ENCODE measurements at places on chromosomes 6 and 20.
A peak's percentile ranks its signal among the peaks of the same experiment; 100 is the strongest.

- no peak for DNase-seq
These were observed 17.1 kb upstream of the ERVFRD-1 start for GRCh38 chr6:11128608-11129007.

GRCh38 chr6:52511163-52511562, 65.7 kb downstream of the TRAM2 start:
- no peak for DNase-seq

DNA sequence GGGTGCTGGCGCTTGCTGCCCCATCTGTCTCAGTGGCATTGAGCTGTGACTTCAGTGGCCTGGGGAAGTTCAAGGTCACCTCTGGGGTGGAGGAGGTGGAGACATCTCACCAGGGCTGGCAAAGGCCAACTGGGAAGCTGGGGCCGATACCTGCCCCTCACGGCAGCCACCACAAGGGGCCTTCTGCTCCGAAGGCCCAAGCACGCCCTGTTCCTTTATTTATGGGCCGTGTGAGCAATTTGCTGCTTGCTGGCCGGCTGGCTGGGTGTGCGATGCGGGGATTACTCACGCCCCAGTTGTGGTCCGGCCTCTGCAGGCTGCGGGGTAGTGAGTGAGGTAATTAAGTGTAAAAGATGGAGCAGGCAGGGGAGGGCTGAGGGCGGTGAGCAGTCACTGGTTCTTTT, 13.2 kb upstream of the SCRT2 start:
- no peak for DNase-seq

- no peak for DNase-seq
These were observed 176.2 kb upstream of the AHI1 start for GRCh38 chr6:135673501-135674309.

GRCh38 chr20:34052414-34052813, 58.7 kb downstream of the RALY start:
- no peak for DNase-seq

- no peak for DNase-seq
These were observed 154.6 kb downstream of the RFPL4B start for GRCh38 chr6:112501705-112502104.

DNA sequence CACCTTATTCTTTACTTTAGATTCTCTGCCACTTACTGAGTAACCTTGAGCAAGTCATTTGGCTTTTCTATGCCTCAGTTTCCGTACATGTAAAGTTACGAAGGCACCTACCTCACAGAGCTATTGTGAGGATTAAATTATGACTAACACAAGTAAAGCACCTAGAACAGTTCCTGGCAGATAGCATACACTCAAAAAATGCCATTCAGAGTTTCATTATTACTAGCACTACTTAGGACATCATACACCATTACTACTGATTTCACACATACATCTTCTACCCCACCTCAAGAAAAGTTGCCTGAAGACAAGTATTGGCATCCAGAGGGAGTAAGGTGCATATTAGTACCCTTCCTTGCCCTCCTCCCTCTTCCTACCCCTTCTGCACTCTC, 107.8 kb downstream of the OGFRL1 start:
- no peak for DNase-seq

DNA sequence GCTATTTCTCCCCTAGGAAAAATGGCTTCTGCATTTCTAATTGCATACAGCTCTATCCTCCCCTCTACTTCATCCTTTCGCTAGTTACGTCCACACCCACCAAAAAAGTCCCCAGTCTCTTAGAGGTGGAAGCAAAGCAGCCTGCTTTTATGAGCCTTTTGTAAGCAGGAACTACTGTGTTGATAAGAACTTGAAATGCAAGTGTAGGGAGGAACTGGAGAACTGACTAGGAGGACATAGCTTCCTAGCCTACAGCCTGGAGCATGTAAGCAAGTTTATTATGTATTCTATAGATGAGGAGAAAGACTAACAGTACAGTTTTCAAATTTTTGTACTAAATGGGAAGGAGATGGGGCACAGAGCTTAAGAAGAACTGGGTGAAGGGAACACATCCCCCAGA, 10.3 kb downstream of the ARHGAP18 start:
- no peak for DNase-seq

GRCh38 chr6:128186729-128187128, 285.9 kb upstream of the THEMIS start:
- no peak for DNase-seq

DNA sequence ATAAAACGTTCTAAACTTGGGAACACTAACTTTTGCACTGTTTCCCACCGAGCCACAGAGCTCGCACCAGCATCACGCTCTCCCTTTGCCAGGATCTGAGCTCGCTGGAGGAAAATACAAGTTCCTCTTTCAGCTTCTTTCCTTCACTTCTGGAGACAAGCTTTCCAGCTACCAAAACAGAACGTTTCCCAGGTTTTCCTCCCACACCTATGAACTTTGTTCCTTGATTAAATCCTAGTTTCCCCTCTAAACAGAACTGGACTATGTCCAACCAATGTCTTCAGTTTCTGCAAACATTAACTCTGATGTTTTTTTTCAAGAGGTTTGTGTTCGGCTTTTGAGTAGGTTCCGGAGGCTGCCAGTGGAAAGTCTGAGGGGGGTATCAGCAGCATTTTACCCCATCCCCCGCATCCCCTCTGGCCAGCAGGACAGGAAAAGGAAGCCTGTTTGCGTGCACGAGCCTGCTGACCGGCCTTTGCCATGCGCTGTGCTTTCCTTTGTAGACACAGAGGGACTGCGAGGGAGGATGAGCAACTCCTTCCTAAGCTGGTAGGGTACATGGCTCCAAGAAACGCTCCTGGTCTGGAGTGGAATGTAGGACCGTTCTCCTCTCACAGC, 135.5 kb downstream of the LY86 start:
- DNase-seq = no peak

DNA sequence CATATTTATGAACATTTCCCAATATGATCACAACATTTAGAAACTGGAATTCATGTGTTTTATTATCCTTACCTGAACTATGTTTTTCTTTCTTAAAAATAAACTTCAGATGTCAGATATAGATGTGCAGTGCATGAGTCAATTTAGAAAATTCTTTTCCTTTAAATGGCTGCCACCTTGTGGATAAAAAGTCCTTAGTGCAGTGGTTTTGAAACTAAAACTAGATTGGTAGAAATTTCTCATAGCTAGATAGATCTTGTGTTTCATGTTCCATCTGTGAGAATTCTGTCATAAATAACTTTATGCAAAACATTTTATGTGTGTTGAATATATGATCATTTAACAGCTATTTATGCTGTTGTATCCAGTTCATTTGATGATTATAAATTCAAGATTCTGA, 134.9 kb downstream of the KLHL32 start:
- DNase-seq = no peak

DNA sequence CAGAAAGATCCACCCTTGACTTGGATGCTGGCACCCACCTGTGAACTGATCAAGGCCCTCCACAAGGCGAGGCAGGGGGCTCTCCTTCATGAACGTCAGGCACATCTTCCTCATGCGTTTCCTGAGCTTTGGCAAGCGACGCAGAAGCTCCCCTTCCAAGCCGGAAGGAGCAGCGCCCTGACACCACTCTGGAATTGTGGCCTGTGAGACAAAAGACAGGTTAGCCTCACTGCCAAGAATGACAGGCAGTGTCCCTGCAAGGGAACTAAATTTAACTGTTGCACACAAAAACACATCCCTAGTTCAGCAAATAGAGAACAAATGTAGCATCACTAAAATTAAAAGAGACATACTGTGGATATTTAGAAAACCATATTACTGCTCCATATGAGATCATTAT, 42.0 kb upstream of the LYRM2 start:
- DNase-seq = no peak

GRCh38 chr20:45293041-45294002, 13.3 kb upstream of the RBPJL start:
- DNase-seq = peak; percentile 91

- DNase-seq = no peak
These were observed 18.5 kb upstream of the TUBB2A start for GRCh38 chr6:3175715-3176402.

DNA sequence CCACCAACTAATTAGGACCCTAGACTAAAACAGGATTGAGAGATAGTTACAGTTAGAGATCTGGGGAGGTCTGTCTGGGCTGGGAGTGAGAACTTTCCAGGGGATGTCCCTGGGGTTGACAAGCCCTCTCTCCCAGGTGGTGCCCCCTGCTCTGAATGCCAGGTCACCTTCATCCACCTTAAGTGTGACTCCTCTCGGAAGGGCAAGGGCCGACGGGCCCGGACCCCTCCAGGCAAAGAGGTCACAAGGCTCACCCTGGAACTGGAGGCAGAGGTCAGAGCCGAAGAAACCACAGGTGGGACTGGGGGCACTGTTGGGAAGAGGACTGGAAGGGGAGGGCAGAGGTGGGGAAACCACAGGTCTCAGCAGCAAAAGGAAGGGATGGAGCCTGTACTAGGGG, 17.0 kb upstream of the ZNF76 start:
- DNase-seq = no peak

- DNase-seq = no peak
These were observed 3.0 kb upstream of the SRXN1 start for GRCh38 chr20:655726-656624.

DNA sequence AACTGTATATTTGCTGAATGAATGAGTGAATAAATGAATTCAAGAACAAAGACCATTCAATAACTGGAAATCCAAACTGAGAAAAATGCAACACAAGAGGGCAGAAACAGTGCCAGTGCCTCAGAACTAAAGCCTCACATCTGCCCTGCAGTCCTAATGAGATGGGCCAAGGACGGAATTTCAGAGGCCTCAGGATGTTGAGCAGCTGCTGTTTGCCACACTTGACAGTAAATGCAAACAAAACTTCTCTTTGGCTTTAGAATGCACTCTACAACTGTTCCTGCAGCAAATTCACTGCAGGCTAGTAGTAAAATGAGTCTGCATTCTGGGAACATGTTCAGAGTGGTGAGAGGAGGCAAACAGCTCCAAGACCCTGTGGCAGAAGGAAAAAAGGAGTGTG, 177.6 kb upstream of the LRFN2 start:
- DNase-seq = no peak

DNA sequence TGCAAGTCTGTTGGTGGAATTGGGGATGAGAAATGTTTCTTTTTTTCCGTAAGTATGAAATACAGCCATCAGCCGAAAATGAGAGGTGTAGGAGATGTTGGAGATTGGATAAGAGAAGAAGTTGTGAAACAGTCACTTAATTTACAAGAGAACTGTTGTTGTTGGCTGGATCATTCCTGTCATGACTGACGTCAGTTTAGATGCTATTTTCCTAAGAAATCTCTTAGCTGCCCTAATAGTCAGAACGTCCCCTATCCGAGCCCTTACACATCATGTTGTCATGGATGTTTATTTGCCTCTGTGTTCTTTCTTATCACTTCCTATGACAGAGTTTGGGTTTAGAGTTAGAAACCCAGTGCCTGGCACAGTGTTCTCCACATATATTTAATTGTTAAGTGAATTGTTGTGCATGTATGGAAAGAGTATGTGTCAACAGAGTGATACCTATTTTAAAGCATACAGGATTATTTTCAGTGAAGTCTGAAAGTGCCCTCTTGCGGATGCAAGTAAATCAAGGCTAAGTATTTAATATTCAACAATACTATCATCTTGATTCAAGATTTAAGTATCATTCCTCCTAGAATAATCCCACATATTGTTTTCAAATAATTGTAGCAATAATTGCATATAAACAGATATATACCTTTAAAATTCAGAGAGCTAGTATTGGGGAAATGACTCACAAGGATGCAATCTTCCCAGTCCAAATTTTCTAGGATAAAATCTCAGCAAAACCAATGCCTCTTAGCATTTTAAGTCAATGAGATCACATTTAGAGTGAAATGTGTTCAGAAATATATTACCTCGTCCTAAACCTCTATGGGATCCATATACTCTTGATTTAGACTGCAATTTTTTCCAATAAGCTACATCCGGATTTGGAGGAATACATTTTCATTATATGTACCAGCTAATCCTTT, 309.9 kb upstream of the NOX3 start:
- DNase-seq = no peak

DNA sequence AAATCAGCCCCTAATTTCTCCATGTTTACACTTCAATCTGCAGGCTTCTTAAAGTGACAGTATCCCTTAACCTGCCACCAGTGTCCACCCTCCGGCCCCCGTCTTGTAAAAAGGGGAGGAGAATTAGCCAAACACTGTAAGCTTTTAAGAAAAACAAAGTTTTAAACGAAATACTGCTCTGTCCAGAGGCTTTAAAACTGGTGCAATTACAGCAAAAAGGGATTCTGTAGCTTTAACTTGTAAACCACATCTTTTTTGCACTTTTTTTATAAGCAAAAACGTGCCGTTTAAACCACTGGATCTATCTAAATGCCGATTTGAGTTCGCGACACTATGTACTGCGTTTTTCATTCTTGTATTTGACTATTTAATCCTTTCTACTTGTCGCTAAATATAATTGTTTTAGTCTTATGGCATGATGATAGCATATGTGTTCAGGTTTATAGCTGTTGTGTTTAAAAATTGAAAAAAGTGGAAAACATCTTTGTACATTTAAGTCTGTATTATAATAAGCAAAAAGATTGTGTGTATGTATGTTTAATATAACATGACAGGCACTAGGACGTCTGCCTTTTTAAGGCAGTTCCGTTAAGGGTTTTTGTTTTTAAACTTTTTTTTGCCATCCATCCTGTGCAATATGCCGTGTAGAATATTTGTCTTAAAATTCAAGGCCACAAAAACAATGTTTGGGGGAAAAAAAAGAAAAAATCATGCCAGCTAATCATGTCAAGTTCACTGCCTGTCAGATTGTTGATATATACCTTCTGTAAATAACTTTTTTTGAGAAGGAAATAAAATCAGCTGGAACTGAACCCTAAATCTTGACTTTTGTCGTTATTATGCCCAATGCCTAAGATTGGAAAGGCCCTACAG, 4.5 kb downstream of the SOX4 start:
- DNase-seq = no peak

- no peak for DNase-seq
These were observed 73.5 kb downstream of the ADTRP start for GRCh38 chr6:11705069-11705468.

DNA sequence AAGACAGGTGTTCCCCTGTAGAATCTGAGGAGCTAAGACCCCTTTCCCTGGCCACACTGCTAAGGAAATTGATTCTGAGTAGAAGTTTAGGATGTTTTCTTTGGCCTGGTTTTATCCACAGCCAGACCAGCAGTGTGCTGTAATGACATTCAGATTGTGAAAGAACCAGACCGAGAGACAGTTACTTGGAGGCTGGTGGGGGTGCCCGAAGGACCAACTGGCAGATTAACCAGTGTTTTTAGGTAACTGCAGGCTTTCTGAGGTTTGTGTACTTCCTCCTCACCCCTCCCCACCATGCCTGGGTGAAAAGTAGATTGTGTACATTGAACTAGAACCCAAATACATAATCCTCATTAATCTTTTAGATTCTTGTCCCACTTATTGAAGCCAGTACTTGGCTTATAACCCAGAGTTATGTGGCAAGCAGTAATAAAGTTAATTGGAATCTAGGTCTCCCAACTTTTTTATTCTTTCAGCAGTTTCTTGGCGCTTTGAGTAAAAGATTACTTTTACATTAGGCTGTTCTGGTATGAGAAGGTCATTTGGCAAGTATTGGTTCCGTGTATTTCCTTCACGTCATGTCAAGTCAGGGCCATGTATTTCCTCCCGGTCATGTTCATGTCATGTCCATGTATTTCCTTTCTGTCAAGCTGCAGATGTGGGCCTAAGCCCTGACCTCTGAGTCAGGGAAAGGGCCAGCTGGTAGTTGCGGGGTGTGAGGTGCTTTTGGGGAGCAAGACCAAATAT, 93.7 kb downstream of the TCP11 start:
- DNase-seq = no peak

GRCh38 chr6:7142228-7142801, 34.6 kb downstream of the RREB1 start:
- no peak for DNase-seq
